ENCODE measurements at places on chromosomes 4 and X.

- DNase-seq: no peak
Observed at GRCh38 chrX:68953331-68953730, 124.5 kb downstream of the EFNB1 start.

- no peak for DNase-seq
Observed at GRCh38 chr4:169050284-169050683, 40.2 kb upstream of the CBR4 start.

DNA sequence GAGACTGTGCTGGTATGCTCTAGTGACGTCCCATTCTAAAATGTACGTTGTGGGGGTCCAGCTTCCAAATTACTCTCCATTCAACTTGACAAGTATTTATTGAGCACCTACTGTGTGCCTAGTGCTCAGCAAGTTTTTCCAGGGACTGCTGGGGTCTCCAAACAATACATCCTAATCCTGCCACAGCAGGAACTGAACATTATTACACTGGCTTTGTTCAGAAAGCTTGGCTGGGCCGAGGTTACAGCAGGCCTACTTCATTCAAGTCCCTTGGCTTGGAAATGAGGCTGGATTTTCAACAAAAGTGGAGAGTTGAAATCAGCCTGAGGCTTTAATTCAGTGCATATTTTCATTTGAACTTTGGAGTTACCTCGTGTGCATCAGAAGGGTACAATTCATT is 78.0 kb downstream of the GUCY2F start:
- DNase-seq: no peak

DNA sequence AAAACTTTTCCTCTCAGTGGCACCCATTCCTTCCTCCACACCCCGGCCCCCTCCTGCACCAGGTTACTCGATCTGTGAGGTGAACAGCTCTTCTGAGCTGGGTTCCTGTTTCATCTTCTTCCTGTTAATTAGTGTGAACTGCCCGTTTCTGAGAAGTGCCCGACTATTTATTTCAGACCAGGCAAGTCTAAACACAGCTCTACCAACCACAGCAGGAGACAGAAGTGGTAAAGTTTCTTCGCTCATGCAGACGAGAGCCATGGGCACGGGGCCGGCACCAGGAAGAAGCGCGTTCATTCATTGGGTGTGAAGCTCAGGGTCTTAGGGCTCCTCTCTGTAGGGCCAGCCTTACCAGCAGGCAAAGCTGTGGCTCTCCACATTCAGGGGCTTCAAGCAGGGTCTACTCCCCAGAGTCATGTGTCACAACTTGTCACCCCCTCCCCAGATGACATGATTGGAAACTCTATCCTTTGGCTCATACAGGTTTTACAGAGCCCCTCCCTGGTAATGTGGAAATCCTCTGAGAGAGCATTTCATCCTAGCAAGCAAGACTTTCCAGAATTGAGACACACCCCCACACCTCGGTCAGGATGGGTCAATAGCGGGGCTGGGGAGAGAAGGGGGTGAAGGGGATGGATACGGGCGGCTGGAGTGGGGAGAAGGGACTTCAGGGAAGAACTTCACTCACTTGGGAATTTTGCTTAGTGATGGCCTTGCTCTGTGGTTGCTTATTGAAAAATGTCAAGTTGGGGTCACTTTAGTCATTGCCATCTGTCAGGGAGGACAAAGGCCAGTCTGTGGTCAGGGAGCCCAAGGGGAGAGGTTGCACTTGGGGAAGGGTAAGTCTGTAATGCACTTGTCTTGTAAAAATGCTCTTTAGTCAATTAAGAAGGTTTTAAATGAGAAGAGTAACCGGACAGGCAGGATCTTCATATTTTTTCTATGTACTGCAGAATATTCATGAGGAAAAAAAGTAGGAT is 121.6 kb upstream of the TRIM2 start:
- DNase-seq: no peak

DNA sequence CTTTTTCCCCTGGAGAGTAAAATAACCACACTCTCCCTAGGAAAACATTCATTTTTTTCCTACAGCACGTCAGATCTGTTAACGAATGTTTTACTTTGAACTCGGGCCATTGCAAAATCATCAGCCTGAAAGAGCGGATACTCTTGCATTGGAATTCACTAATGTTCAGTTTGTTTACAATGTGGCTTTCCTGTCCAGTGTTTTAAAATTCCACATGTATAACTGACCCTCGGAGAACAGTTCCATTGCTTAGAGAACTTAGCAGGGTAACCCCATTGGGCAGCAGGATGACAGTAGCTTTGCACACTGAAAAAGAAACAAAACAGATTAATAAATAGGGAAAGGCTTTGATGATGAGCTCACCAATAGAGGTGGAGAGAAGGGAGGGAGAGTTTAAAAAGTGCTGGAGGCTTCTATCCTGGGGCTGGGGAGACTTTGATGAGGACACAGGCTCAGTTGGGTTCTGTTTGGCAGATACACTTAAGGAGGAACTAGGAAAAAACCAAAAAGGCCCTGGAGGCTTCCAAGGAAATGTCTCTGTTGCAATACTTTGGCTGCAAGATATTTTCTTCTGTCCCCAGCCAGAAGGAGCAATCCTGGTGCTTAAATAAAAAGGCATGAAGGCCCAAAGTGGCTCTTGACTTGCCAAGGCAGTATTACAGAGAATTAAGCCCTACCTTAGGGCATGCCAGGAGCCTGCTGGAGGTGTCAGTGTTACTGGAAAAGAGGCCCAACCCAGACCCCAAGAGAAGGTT is 143.1 kb downstream of the ARSF start:
- DNase-seq: no peak

GRCh38 chr4:92120810-92121498 is 182.8 kb upstream of the GRID2 start:
- DNase-seq: no peak

DNA sequence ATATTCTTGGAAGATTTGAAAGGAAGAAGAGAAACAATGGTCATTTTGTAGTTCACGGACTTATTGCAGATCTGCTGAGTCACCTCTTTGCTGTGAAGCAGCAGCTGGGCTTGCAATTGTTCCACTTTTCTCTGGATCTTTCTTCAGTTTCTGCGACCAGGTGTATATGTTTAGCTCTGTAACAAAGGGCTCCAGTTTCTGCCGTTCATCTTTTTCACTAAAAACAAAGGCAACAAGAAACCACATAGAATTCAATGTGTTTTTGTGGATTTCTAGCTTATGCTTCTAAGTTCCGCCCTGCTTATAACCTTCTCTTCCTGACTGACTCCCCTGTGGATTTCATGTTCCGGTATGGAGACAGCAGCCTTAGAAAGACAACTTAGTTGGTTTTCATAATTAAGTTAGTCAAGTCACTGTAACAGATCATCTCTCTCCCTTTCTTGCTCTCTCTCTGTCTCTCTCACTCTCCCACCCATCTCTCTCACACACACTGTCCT is 121.6 kb upstream of the EPHA5 start:
- no peak for DNase-seq

DNA sequence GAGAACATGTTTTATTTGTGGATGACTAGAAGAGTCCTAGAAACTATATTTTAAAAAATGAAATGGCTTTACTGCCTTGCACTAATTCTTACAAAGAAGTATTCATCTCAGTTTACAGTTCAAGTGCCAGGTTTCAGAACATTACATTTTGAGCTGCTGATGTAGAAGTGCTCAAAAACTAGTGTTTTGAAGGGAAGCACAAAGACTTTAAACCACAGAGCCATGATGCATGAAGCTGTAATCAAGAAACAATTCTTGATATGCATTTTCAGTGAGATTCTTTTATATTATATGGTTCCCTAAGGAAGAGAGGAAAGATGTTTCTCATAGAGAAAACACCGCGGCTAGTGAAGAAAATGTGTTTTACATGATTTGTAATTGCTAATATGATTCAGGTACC is 1163.0 kb downstream of the RAPGEF2 start:
- DNase-seq: no peak

GRCh38 chr4:10158333-10158942 is 41.8 kb upstream of the WDR1 start:
- no peak for DNase-seq

DNA sequence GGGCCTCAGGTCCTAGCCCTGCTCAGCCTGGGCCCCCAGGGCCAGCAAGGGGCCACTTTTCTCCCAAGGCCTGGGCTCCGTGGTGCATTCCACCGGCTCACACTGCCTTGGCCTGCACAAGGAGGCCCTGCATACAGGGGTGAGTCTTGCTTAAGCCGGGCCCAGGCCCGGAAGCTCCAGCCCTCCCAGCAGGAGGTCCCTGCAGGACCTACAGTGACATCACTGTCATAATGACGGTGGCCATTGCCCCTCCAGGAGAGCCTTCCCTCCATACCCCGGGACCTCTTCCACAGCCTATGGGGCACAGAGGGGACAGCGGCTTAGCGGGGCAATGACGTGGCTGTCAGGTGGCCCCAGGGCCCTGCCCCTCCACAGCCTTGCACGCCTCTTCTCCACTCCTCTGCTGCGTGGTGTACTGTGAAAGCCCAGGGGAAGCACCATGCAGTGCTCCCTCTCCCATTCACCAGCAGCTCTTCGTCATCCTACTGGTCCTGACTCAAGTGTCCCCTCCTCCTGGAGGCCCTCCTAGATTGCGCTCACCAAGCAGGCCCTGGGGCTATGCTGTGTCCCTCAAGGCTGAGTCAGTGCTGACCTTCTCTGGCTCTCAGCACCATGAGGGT is 32.3 kb upstream of the AFAP1 start:
- no peak for DNase-seq

DNA sequence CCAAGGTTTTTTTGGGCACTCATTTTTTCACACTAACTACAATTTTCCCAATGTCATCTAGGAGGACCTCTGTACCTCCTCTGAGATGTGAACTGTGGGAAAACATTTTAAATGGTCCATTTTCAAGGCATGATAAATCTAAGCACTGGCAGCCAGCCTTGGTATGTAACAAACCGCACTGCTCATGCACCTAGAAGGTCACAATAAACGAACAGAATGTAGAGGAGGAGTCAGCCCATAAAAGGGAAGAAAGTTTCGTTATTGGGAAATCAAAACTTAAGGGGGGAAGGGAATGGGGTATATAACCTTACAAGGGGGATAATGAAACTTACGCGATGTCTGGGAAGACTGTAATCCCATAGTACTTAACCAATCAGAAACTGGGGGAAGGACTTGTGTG is 16.4 kb downstream of the COX18 start:
- no peak for DNase-seq

- peak; percentile 1 for DNase-seq
Observed at GRCh38 chr4:41256740-41257256, at the start of gene UCHL1. UCHL1 (plus strand) TSS chr4:41256928; CDS start chr4:41256977, 49 bp downstream.

- DNase-seq: no peak
Observed at GRCh38 chr4:15361529-15361928, 66.3 kb upstream of the C1QTNF7 start.

DNA sequence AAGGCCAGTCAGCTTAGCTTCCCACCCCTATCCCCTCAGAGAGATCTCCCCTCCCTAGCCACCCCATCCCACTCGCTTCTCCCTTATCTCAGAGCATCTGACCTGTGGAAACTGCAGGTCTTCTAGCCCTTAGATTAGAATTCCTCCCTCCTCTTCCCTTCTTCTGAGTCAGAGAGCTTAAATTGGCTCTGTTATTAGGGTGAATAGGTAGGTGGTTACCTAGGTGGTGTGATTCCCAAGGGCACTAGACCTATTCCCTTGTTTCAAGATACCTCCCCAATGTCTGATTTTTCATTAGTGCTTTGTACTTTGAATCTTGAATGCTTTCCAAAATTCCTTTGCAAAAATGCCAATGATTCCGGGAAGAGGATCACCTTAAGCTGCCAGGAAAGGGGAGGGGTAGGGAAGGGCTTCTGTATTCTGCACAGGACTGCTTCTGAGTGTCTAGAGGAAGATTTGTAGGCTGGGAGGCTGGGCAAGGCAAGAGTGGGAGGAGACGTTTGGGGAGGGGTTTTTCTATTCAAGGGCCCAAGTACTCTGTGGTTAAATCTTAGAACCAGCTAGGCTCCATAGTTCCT is 24.5 kb upstream of the MSN start:
- no peak for DNase-seq

DNA sequence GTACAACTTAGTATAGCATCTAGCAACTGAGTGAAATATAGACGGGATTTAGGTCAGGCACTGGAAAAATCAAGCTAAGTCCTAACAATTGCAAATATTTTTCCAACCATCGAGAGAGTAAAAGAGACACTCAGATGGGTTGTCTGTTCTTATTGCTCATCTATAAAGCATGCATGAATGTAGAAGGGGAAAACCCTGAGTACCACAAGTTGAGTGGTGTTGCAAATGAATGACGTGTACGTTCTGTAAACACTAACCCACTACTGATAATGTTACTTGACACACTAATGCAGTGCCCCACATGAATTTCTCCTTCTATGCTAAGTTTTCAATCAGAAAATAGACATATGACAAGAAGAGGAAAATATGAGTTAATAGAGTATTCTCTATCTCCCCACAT is 211.2 kb downstream of the COX18 start:
- DNase-seq: no peak

GRCh38 chr4:19999775-20000414 is 251.8 kb upstream of the SLIT2 start:
- no peak for DNase-seq

DNA sequence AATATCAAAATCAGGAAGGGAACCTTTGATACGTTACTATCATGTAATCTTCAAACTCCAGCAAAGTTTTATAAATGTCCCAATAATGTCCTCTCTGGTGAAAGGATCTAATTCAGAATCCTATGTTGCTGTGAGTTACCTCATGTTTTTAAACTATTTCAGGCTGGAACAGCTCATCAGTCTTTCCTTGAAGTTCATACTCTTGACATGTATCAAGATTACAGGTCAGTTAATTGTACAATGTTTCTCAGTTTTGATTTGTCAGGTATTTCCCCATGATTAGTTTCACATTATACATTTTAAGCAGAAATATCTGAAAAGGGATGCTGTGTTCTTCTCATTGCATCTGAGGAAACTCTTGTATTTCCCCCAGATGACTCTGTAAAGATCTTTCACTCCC is 136.5 kb upstream of the HS3ST1 start:
- DNase-seq: no peak

- no peak for DNase-seq
Observed at GRCh38 chrX:50815120-50815519, 1.1 kb upstream of the SHROOM4 start.

DNA sequence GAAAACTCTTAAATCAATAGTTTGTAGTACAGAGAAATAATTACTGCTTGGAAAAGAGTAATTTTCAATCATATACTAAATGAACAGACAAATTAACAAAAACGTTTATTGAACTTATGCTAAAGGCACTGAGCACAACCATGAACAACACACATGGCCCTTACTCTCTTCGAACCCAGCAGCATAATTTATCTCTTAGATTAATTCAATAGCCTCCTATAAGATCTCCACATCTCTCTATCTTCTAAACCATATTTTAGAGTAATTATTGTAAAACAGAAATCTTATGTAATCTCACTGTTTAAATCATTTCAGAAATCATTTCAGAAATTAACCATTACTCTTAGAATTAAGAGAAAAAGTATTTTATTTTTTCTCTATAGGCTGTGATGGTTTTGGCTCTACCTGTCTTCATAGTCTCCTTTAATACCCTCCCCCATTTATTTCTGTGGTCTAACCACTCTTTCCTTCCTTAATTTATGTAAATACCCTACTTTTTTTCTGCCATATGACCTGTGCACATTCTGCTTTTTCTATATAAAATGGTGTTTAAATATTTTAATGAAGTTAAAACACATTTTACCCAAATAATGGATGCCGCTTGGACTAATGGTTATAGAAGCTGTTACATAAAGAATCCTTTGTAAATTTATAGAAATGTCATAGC is 218.5 kb downstream of the CCSER1 start:
- no peak for DNase-seq

All from activated T-helper 9 cell treated with anti-CD3 and anti-CD28 coated beads, Interleukin-2, amount 50 U/mL, for 16 hours (primary cell).